ENCODE measurements at places on chromosomes 1 and 21. TPM values are rescaled to one million over a fixed set of nuclear protein-coding genes. Genes with fewer than 3 reads are reported as not detected.

Gene SAMD13
- polyA plus RNA-seq = 0.31 TPM

Gene KIAA1614
- not detected for polyA plus RNA-seq

Gene NBPF4
- polyA plus RNA-seq = not detected

Gene SYPL2
- polyA plus RNA-seq = not detected

Gene GPATCH2
- 4.7 TPM for polyA plus RNA-seq

Gene PPIAL4G
- polyA plus RNA-seq = not detected

Gene SLC16A4
- polyA plus RNA-seq = 0.72 TPM

Gene IER5
- polyA plus RNA-seq = 8.7 TPM

Gene ROR1
- not detected for polyA plus RNA-seq

Gene ENTREP3
- 0.76 TPM for polyA plus RNA-seq

Gene TSPEAR
- polyA plus RNA-seq = 0.05 TPM

Gene FLG2
- polyA plus RNA-seq = not detected

Gene OR10Z1
- not detected for polyA plus RNA-seq

Gene TNNI3K
- not detected for polyA plus RNA-seq

Gene PRR9
- not detected for polyA plus RNA-seq

Gene FTCD
- 0.38 TPM for polyA plus RNA-seq

Gene TNNT2
- not detected for polyA plus RNA-seq

Gene BEND5
- polyA plus RNA-seq = 0.56 TPM

Gene B3GALT5
- polyA plus RNA-seq = not detected

Gene PTPN22
- polyA plus RNA-seq = 49.1 TPM

Gene LAX1
- polyA plus RNA-seq = 43.2 TPM

Gene S100A9
- 37.6 TPM for polyA plus RNA-seq

Gene TPTE
- polyA plus RNA-seq = not detected

Gene CFAP74
- polyA plus RNA-seq = not detected

Gene DIPK1A
- 13.0 TPM for polyA plus RNA-seq

Gene CFHR4
- polyA plus RNA-seq = not detected

Gene HECTD3
- 25.2 TPM for polyA plus RNA-seq

Gene GSTM1
- not detected for polyA plus RNA-seq

Gene ETV3L
- not detected for polyA plus RNA-seq

Gene TMPRSS15
- not detected for polyA plus RNA-seq

Gene NID1
- not detected for polyA plus RNA-seq

Gene SMG5
- 12.0 TPM for polyA plus RNA-seq

Gene MLLT11
- 4.2 TPM for polyA plus RNA-seq

Gene GBP2
- 189 TPM for polyA plus RNA-seq

Gene TRNP1
- not detected for polyA plus RNA-seq

Gene CD1B
- polyA plus RNA-seq = not detected

Gene RHD
- polyA plus RNA-seq = 0.42 TPM

Gene DISP3
- 0.12 TPM for polyA plus RNA-seq

Gene REN
- not detected for polyA plus RNA-seq

Gene C1QC
- not detected for polyA plus RNA-seq

Gene E2F2
- 3.5 TPM for polyA plus RNA-seq

Gene OR10J1
- polyA plus RNA-seq = not detected

Gene CELA3A
- polyA plus RNA-seq = not detected

Gene MYOCOS
- not detected for polyA plus RNA-seq

Gene AIRE
- polyA plus RNA-seq = 0.07 TPM

Gene CD247
- 412 TPM for polyA plus RNA-seq

Gene NTMT2
- polyA plus RNA-seq = not detected

Gene ATP1A4
- not detected for polyA plus RNA-seq
